ENCODE measurements at places on chromosomes 5 and 9. TPM values are rescaled to one million over a fixed set of nuclear protein-coding genes. Genes with fewer than 3 reads are reported as not detected.

The NRG2 gene
- 0.52 TPM for total RNA-seq

The SLCO6A1 gene
- total RNA-seq: 0.52 TPM

The DMGDH gene
- 3.1 TPM for total RNA-seq

The GPRIN1 gene
- total RNA-seq: 0.52 TPM

The LCP2 gene
- 6.8 TPM for total RNA-seq

The CTSV gene
- total RNA-seq: 1.6 TPM

The C9orf50 gene
- total RNA-seq: not detected

The NUTM2F gene
- not detected for total RNA-seq

The PLAC8L1 gene
- total RNA-seq: not detected
